ENCODE measurements at places on chromosomes 3 and 15.

GRCh38 chr3:33883951-33884561 is 85.6 kb downstream of the PDCD6IP start:
- no peak for DNase-seq

GRCh38 chr3:65922441-65922840 is 116.3 kb downstream of the MAGI1 start:
- no peak for DNase-seq

- DNase-seq: no peak
Observed at GRCh38 chr3:7508821-7509220, 647.9 kb downstream of the GRM7 start.

DNA sequence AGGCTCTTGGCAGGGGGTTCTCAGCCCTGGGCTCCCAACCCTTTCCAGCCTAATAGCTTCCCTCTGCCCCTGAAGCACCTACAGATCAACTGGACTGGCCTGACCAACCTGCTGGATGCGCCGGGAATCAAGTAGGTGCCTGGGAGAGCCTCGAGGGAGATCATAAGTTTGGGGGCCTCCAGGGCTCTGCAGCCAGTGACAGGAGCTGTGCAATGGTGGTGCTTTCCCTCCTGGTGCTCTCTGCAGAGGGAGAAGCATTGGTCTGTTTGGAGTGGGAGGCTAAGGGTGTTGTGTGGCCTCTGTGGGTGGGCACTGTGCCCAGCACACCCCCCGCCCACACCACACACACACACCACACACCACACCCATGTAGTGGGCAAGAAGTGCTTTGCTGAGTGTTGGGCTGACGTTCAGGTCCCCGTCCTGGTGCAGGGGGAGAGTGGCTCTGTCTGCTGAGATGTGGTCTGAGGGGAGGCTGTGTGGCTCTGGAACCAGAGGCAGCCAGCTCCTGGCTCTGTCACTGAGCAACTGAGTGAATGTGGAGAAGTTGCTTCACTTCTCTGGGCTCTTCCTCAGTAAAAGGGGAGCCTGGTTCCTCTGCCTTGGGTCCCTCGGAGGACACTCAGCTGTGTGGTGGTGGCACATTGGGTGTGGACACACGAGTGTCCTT is 26.3 kb downstream of the ESYT3 start:
- no peak for DNase-seq

DNA sequence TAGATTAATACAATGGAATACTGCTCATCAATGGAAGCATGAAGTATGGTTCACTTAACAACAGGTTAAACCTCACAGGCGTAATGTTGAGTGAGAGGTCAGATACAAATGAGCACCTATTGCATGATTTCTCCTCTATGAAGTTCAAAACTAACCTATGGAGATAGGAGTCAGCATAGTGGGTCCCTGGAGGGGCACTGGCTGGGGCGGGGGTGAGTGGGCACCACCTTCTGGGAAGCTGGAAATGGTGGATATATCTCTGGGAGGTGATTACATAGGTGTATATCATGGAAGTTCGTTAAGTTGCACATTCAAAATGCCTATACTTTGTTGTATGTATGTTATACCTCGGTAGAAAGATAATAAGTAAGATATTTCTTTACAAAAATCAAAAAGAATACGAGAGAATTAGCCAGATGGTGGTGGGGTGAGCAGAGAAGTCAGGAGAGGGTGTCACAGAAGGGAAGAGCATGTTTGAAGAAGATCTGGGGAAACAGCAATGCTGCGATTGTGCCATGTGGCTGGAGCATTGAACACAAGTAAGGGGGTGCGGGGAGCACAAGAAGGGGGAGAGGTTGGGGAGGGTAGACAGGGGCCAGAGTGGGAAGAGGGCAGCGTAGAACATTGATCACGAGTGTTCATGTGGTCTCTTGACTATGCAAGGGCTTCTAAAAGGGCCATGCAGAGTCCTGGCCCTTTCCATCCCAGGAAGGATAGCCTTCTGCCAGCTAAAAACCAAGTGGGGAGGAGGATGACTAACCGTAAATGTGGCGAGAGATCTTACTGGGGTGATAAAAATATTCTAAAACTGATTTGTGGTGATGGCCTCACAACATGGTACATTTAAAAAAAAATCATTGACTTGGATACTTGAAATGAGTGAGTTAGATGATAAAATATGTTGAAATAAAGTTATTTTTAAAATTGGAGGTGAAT is 30.2 kb downstream of the ITGA11 start:
- no peak for DNase-seq

DNA sequence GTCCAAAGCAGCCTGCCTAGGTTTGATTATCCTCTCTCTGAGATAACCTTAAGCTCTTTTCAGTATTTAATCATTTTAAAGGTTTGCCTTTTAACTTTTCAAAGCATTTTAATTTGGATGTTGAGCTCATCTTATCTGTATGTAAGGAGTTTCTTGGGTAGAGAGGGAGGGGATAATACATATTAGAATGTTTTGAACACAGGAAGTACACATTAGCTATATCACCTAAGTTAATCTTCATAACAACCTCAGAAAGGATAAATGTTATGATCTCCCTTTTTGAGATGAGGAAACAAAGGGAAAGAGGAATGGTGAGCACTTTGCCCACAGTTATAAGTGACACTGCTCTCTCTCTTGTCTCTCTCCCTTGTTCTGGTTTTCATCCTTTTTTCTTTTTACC is 2.2 kb upstream of the CD47 start:
- peak; percentile 23 for DNase-seq

DNA sequence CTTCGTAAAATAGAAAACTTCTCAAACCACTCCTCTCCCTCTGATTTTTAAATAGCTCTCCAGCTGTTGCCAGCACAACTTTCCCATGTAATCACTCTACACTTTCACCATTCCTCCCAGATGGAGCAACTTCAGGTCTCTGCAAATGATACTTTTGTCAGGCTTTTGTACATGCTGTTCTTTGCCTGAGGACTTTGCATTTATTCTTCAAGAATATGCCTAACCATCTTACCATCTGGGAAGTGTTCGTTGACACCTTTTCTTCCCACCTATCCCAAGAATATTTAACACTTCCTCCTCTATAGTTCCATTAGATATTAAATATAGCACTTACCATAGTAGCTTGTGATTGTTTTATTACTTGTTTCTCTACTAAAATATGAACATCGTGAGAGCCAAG is 703.7 kb downstream of the CADM2 start:
- no peak for DNase-seq

- no peak for DNase-seq
Observed at GRCh38 chr3:67846166-67846565, 191.8 kb upstream of the SUCLG2 start.

GRCh38 chr3:135090020-135090717 is 295.1 kb downstream of the EPHB1 start:
- no peak for DNase-seq

DNA sequence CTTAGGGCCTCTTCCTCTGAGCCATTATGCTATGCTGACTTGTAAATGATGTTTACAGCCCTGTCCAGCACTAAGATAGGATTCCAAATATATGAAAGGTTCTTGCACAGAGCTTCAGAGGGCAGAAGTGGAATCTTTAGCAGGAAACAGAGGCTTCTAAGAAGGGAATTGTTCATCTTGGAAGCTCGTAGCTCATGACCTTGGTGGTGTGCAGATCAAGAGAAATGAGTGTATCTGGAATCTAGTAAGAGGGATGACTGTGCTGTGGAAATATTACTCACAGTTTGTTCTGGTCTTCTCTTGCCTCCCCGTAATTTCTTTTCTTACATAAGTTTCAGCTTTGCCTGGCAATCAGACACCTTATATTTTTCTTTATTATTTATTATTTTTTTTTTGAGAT is 175.8 kb downstream of the SPATA16 start:
- no peak for DNase-seq

DNA sequence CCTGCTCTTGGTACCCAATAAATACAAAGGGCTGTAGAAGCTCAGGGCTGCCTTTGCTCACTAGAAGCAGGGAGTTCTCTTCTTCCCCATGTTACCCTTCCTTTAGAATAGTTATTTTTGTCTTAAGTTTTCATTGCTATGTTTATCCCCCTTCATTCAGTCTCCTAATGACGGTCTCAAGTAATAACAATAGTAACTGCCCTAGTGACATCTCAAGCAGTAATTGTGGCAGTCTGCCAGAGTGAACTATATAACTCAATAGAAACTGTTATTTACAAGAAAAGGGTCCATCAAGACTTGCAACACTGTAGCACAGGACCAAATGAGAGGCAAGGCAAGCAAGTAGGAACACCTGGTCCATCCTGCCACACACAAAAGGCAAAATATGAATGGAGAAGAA is 32.5 kb upstream of the SIN3A start:
- no peak for DNase-seq

GRCh38 chr15:57914350-57915055 is 151.0 kb downstream of the ALDH1A2 start:
- no peak for DNase-seq

DNA sequence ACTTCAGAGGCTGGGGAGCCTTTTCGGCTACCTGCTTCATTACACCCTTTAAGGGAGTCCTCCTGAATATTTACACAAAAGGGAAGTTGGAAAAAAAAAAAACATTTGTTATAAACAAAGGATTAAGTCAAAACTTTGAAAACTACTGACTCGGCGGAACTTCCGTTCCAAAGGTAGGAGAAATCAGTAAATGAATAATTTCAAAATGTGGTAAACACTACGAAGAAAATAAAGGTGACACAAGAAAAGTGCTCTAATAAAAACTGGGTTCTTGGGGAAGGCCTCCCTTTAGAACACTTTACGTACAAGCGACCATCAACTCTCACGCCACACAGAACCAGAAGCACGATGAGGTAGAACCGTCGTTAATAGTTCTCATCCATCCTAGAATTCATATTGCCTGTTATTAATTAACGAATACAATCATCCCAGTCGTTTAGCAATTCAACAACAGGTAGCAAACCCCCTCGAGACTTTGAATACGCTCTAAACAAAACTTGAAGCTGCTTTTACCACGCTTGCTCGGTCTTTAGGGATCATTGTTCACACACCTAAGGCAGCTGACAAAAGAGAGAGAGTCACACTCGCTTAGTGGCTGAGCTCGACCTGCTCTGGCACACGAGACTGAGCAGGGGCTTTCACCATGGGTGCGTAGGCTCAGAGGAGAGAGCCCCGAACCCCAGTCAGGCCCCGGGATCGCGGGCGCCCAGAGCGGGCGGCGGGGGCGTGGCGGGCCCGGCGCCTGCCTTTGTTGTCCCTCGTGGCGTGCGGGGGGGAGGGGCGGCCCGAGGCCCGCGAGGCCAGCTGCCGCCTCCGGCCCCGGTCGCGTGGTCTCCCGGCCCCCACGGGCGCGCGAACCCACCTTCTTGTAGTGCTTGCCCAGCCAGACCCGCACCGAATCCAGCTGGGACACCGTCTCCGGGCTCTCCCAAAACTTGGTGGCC is 680 bp downstream of the SMARCC1 start:
- DNase-seq: peak; percentile 73

- no peak for DNase-seq
Observed at GRCh38 chr15:60982249-60982910, 246.7 kb downstream of the RORA start.

GRCh38 chr3:11240496-11240895 is 31.7 kb upstream of the ATG7 start:
- DNase-seq: no peak

DNA sequence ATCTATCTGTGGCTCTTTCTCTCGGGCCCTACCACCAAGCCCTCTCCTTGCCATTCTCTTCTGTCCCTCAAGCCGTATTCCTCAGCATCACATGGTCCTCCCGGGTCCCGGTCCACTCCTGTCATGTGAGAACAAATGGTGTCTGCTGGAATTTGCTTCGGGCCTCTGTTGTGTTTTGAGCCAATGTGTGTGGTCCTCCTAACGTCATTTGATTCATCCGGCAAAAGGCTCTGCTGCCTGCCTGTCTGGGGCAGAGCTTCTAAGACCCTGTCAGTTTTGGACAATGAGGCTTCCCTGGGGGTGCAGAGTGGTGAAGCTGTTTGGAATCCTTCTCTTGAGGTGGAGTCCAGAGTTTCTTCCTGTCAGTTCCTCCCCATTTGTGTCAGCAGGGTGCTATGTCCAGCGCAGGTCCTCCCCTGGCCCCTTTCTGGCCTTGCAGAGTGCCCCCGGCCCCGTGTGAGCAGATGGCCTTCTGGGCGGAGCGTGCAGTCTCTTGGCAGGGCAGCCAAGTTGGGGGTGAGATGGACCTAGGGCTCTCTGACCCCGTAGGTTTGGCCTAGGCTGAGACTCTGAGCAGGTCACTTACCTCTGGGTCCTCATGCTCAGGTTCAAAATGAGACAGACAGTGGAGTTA is 93.6 kb downstream of the APBA2 start:
- no peak for DNase-seq

DNA sequence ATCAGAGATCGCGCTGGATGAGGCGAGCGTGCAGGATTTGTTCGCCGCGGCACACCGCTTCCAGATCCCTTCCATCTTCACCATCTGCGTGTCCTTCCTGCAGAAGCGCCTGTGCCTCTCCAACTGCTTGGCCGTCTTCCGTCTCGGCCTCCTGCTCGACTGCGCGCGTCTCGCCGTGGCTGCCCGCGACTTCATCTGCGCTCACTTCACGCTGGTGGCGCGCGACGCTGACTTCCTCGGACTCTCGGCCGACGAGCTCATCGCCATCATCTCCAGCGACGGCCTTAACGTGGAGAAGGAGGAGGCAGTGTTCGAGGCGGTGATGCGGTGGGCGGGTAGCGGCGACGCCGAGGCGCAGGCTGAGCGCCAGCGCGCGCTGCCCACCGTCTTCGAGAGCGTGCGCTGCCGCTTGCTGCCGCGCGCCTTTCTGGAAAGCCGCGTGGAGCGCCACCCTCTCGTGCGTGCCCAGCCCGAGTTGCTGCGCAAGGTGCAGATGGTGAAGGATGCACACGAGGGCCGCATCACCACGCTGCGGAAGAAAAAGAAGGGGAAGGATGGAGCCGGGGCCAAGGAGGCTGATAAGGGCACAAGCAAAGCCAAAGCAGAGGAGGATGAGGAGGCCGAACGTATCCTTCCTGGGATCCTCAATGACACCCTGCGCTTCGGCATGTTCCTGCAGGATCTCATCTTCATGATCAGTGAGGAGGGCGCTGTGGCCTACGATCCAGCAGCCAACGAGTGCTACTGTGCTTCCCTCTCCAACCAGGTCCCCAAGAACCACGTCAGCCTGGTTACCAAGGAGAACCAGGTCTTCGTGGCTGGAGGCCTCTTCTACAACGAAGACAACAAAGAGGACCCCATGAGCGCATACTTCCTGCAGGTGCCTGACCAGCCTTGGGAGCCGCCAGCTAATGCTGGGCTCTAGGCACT is 819 bp downstream of the KLHL40 start:
- DNase-seq: no peak

- DNase-seq: no peak
Observed at GRCh38 chr3:18189282-18190050, 235.7 kb downstream of the SATB1 start.

- no peak for DNase-seq
Observed at GRCh38 chr3:117303443-117303842, 593.9 kb downstream of the TUSC7 start.

GRCh38 chr3:109532257-109533216 is 195.2 kb upstream of the DPPA4 start:
- peak; percentile 52 for DNase-seq
